ENCODE measurements at places on chromosomes 13 and 19.
A peak's percentile ranks its signal among the peaks of the same experiment; 100 is the strongest.

GRCh38 chr19:43455321-43456113 lies 9.9 kb downstream of the LYPD3 start:
- no peak for DNase-seq

GRCh38 chr13:108049211-108049610 lies 166.1 kb downstream of the LIG4 start:
- no peak for DNase-seq

GRCh38 chr13:112844879-112845278 lies 124.1 kb upstream of the MCF2L start:
- no peak for DNase-seq

GRCh38 chr19:6258812-6259311 lies 20.9 kb downstream of the MLLT1 start:
- no peak for DNase-seq

DNA sequence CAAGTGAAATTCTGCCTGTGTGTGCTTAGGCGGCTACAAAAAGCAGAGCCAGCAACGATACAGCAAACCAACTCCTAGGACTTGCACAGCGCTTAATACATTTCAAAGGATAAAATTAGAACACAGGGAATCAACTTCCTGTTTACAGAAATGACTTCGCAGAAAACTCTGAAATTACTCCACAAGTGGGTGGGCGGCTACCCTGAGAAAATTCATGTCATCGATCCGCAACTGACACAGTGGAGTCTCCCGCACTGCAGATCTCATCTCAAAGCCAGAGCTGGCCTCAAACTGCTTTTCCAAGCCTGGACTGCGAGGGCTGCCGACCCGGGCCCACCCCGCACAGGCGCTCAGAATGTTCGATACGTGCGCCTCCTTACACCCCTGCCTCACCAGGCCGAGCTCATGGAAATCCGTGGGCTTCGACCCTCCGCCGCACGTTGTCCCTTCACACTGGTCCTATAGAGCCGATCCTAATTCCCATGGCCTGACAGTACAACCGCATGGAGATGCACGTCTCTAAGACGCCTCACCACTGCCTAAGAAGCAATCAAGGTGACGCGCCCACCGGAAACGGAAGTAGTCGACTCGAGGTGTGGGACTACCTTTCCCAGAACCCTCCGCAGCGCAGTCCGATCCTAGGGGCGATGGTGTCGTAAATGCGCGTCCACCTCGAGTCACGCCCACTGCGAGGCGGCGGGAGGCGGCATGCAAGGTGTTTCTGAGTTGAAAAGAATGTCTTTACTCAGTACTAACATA lies at the start of gene ZNF229:
TSS of gene ZNF229 (minus strand) at position 557 of the 759 bp plus-strand sequence. CDS start 5,625 bp downstream, outside the sequence.
- peak; percentile 62 for DNase-seq

DNA sequence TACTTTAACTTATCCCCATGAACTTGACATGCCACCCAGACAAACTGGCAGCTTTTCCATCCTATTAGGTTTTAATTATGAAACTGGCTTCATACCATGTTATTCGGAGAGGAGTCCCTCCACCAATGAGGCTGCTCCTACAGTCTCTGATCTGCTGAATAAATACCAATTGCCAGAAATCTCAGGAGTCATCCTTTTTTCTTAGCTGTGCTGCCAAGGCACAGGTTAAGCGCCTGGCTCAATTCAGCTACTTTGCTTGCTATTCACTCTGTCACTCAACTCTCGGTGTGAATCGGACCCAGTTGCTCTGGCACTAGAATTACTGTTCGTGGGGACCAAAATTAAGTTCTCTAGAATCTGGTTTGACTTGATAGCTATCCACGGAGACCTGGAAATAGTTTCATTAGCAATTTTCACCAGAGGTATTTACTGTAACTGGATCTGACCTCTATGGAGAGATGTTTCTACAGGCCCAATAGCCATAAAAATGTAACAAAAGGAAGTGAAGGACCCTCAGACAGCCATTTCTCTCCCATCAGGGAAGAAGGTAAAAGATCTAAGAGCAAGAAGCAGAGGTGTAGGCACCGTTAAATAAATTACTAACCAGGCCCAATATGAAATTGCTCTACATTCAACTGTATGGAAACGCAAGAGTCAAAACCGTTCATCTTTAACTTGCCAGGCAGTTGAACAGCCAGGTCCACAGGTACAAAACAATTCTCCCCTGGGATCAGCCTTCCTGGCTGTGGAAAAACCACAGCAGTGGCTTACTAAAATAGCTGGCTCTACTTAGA lies 5.4 kb downstream of the ZC3H4 start:
- no peak for DNase-seq

- no peak for DNase-seq
These were observed 905.5 kb upstream of the PCDH20 start for GRCh38 chr13:62321139-62321538.

GRCh38 chr13:58144616-58145015 lies 513.1 kb downstream of the PCDH17 start:
- DNase-seq, result no peak

GRCh38 chr19:48255376-48256303 lies at the start of gene CARD8:
Gene CARD8 (minus strand): TSS chr19:48255912. CDS start chr19:48241020, 14,892 bp downstream.
- peak; percentile 71 for DNase-seq

GRCh38 chr19:3740431-3740830 lies 21.1 kb downstream of the APBA3 start:
- no peak for DNase-seq
